Cerebellar nuclear complex (tissue), 1 donor: ENCODE measurements at places on chromosomes 5 and 9.

DNA sequence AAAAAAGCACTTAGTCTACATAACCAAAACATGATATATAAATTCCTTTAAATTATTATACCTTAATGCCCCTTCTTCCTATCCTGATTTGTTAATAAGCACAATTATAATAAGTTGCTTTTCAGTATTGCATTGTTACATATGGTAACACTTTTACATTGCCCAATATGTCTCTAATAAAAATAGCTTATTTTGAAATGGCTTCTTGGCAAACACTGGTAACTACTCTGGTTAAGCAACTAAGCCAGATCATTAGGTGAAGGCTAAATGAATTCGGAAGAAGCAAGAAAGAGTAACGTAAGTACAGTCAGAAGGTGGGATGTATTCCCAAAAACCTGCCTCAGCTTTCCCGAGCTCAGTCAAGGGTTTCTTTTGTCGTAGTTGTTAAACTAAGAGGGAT lies 85.3 kb downstream of the TTC39B start:
- DNase-seq: no peak

DNA sequence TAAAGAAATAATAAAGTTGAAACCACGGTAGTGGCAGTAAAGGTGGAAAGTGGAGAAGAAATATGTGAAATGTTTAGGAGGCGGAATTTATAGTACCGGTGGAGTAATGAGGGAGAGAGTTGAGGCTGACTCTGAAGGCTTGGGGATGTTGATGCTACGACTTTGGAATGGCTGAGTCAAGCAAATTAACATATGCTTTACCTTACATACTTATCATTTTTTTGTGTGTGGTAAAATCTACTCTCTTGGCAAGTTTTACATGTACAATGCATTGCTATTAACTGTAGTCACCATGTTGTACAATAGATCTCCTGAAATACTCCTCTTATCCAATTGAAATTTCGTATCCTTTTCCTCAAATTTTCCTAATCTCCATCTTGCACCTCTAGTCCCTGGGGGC lies 179.0 kb downstream of the TAF11L14 start:
- no peak for DNase-seq

DNA sequence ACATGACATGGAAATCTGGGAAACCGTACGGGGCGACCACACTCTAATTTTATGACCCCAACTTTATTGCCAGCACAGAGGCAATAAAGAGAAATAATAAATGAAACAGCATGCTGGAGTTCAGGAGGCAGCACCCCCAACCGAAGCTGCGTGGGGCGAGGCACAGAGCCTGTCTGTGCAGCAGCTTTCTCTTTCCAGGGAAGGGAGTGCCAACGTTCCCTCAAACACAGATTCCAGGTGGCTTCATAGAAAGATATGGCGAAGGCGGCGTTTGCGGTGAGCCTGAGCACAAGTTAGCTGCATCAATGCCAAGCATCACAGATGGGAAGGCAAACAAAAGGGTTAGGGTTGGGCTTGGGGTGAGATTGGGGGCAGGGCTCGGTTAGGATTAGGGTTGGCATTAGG lies 114.8 kb downstream of the HSD17B3 start:
- no peak for DNase-seq

- no peak for DNase-seq
Observed at GRCh38 chr5:820245-820644, 30.5 kb downstream of the ZDHHC11 start.

DNA sequence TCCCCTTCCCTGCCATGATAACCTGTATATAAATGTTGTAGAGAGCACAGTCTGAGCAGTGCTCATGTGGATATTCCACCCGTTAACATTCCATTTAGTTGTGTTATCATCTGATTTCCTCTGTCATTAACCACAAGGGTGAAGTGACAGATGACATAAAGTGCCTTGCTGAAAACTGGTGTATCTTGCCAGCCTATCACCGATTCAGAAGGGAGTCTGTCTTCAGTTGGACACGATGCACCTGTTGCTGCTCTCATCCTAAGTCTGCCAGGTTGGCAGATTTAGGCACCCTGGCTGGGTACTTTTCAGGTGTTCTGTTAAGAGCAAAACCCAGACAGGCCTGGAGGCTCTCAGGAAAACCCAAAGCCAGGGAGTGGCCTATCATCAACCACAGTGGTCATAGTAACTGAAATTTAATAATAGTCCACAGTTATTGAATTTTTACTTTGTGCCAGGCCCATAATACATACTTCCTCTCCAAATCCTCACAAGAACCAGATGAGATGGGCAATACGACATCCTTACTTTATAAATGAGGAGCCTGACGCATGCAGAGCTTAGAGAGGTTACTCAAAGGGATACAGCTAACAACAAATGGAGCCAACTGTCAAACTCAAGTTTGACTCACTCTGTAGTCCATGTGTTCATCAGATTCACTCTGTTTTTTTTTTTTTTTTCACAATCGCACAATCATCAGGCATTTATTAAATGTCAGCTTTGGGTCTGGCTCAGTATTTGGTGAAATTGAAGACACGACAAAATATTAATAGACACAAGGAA lies 100.7 kb upstream of the SPRY4 start:
- DNase-seq: no peak

GRCh38 chr5:153863951-153864350 lies 174.8 kb downstream of the FAM114A2 start:
- DNase-seq: no peak

DNA sequence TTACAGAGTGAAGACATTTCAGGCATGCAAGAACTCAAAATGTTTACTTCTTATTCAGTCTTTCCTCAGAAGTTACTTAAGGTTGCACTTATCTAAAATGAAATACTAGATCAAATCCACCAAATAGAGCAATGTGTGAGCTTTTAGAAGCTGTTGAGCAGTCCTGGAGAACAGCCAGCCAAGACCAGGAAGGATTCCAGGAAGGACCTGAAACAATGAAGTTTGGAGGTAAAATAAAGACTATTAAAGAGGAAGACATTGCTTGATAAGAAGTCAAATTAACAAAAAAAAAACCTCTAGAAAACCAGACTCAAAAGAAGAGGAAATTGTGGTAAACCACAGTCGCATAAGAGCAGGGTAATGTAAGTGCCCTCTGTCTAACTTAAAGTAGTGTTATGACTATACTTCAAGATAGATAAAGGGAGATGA lies 156.2 kb upstream of the S1PR3 start:
- DNase-seq: no peak

- no peak for DNase-seq
Observed at GRCh38 chr9:112268413-112268812, 65.0 kb downstream of the PTBP3 start.

DNA sequence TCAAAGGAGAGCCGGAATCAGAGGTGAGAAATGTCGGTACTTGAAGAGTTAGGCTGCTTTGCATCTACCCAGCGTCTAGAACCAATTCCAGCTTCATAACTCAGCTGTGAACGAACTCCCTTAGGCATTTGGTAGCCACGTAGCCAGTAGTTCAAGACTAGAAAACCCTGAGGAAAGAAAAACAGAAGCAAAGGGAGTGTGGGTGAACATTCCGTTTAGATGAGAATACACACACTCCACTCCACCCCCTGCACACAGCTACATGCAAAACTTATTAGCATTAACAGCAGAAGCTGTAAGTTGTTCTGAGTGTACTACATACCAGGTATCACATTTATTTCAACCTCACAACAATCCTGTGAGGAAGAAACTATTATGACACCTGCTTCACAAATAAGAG lies 78.3 kb downstream of the SMIM23 start:
- DNase-seq: no peak

DNA sequence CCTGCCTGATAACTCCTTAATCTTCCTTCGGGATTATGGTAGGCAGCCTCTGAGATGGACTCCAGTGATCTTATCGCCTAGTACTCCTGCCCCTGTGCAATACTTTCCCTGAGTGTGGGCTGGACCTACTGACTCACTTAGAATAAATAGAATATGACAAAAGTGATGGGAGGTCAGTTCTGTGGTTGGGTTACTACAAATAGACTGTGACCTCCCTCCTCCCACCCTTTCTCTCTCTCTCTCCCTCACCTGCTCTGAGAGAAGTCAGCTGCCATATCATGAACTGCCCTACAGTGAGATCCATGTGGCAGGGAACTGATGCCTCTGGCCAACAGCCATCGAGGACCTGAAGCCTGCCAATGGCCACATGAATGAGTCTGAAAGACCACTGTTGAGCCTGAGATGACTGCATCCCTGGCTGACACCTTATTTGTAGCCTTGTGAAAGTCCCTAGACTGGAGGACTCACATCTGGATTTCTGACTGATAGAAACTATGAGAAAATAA lies 31.7 kb downstream of the NRG2 start:
- DNase-seq: no peak

DNA sequence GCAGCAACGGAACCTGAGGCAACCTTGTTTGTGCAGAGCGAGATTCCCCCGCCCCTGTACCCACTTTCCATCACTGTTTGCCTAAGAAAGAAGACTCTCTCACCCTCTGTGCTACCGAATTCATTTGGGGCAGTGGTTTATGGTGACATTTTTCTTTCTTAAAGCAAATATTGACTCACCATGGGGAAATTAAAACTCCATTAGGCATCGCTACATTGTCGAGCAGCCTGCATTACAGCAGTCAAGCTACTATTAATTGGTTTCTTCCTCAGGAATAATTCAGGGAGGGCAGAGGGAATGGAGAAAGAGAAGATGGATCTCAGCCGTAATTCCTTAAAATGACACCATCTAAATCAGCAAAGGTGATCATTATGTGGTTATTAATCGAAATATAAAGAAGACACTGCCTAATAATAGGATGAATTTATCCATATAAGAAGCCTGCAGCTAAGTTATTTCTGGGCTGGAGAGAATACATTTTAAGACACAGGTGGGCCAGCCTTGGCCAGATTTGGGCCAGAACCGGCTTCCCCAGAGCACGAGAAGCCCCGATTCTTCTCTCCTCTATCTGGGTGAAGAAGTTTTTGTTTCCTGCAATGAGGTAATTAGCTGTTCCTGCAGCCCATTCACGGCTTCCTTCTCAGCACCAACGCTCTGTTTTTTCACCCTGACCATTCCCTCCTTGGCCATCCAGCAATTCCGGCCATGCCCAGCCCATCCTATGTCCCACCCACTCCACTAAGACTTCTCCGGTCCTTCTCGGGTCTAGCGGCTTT lies 16.8 kb downstream of the CFAP77 start:
- DNase-seq: no peak

DNA sequence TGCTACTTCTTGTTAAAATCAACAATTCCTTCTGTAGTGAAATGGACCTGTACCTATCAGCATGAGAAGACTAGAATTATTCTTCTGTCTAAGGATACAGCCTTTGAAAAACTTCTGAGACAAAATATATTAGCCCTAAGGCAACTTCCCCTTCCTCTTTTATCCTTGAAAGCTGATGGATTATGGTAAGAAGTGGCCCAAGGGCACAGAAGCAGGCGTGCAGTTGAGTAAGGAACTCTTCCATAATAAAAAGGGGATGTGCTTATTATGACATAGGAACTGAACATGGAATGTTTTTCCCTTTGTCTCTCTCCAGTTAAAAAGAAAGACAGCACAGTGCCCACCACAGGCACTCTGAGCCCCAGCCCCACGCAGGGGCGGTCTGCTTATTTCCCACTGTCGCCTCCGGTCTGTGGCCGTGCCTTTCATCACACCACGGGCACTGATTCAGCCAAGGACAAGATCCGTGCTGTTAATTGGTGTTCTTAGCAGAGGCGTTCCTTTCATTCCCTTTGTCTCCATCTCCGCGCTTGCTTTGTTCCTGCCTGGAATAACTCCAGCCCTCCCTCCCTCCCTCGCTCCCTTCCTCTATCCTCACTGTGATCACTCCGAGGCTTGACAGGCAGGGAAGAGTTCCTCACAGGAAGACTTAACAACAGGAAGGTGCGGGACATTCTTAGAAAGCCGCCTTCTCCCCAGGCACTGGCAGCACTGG lies 135.9 kb upstream of the OTULINL start:
- DNase-seq: no peak

- no peak for DNase-seq
Observed at GRCh38 chr5:72613515-72613914, 106.3 kb upstream of the ZNF366 start.

GRCh38 chr9:20593537-20593936 lies 28.8 kb downstream of the MLLT3 start:
- no peak for DNase-seq

GRCh38 chr5:107815109-107815508 lies 144.4 kb upstream of the EFNA5 start:
- no peak for DNase-seq

- DNase-seq: no peak
Observed at GRCh38 chr5:32346869-32347268, 34.1 kb upstream of the MTMR12 start.

GRCh38 chr5:60521376-60522291 lies 178.3 kb downstream of the DEPDC1B start:
- DNase-seq: no peak

GRCh38 chr5:75534734-75535133 lies 23.0 kb downstream of the POLK start:
- no peak for DNase-seq

DNA sequence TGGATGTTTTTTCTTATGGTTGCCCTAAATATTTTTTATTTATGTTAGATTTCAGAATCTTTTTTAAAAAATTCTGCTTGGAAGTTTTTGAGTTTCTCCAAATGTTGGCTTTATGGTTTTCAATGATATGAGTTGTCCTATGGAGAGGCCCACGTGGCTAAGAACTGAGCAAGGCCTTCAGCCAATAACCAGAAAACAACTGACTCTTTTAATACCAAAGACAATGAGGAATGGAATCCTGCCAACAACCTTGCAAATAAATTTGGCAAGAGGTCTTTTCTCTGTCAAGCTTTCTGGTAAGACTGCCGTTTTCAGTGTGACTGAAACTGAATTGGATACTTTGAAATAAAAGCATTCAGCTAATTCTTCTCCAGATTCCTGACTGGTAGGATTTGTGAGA lies 1740.1 kb upstream of the WWC1 start:
- no peak for DNase-seq

- no peak for DNase-seq
Observed at GRCh38 chr5:168401226-168401625, 85.0 kb upstream of the RARS1 start.

DNA sequence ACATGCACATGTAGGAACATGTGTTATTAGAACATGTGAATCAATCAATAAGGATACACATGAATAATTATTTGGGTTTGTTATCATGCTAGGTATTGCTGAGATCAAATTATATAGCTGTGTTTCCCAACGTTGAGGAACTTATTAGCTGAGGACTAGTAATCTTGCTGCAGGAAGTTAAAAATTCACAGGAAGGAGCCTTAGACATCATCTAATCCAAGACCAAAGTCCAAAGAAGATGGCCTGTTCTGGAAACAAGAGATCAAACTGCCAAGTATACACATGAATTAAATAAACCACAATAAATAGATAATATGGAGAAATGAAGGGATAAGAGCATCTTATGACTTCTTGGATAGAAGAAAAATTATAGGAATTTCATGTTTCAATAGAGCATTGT lies 19.9 kb downstream of the POU5F2 start:
- no peak for DNase-seq

DNA sequence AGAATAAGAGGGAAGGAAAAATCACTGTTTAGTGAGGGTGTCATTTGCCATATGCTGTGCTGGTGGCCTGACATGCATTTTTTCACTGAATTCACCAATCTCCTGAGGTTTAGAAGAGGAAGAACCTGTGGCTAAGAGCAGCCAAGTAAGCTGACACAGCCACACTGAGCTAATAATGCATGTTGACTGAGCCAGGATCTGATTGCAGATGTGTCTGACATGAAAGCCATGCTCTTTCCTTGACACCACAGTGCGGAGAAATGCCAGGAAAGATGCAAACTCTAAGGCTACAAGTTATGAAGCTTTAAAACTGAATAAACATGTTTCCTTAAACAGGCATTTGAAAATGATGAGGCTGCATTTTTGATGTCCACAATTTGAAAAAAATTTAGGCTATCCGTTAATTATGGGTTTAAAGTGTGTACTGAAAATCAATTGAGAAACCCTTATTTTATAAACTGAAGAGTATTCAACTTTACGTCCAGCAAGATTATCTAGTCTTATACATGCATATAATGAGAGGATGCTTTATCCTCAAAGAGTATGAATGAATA lies 208.6 kb downstream of the FBN2 start:
- no peak for DNase-seq
